Nephron progenitor cell (in vitro differentiated cells): ENCODE measurements at places on chromosomes 6 and 20.

- DNase-seq = no peak
These were observed 6.5 kb downstream of the EFHC1 start for GRCh38 chr6:52426667-52427066.

DNA sequence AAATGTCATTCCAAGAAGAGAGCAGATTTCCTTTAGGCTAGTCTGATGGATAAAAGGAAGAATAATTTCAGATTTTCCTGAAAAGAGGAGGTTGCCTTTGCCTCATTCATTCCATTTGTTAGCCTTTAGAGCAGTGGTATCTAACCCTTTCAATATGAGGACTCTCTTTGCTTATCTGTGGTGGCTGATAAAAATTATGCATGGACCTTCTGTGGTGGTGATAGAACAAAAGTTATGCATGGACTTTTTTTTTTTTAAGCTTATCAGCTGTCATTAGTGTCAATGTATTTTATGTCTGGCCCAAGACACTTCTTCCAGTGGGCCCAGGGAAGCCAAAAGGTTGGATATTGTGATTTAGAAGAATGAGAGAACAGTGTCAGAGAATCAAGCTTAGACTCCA, 1.7 kb downstream of the TRIM39 start:
- DNase-seq = no peak

DNA sequence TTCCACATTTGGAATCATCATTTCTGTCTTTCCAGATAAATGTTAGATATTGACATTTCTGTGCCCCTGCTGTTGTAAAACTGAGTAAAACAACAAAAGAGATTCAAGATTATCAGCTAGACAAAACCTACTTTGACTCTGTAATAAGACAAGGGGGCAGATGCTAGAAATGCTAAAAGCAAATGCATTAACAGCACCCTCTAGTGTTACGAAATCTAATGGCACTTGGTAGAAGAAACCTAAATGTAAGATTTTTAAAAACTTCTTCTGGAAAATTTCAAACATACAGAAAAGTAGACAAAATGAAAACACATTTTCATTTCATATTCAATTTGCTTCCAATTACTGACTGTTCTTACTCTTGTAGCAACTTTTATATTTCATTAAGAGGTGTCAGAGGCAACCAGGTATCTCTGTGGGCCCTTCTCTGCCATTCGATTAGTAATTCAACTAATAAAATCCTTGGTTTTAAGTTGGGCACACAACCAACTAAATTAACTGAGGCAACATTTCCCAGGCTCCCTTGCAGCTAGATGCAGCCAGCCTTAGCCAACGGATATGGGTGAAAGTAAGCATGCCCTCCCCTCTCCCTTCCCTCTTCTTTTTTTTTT, 45.0 kb downstream of the SLC23A2 start:
- no peak for DNase-seq

DNA sequence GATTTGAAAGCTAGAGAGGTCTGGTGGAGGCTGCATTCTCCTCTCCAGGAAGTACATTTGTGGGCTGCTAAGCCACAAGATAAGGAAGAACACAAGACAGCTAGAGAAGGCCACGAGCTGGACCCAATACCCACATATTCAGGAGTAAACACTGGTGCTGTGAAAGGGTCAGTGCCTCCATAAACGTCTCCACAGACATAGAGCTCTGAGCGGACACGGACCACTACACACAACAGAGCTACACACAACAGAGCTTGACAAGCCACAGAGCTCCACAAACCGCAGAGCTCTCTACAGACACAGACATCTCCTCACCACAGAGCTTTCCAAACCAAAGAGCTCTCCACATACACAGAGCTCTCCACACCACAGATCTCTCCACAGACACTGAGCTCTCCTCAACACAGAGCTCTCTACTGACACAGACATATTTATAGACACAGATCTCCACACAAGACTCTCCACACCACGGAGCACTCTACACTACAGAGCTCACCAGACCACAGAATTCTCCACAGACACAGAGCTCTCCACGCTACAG, 51.9 kb downstream of the ERMARD start:
- no peak for DNase-seq

GRCh38 chr6:24738741-24739140, 19.8 kb upstream of the C6orf62 start:
- no peak for DNase-seq

DNA sequence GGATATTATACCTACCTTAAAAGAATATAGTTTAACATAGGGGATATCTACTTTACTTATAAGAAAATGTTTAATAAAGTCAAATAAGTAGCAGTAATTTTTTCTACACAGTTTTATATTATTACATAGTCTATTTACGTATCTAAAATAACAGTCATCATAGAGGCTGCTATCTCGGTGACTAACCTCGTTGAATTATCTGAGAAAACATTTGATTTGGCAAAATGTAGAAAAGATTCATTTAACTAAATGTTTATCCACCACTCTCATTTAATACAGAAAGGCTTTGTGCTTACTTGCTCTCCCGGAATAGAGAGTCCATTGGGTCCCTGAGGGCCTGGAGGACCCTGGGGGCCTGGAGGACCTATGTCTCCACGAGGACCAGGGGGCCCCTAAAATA, 103.6 kb downstream of the COL12A1 start:
- DNase-seq = no peak

DNA sequence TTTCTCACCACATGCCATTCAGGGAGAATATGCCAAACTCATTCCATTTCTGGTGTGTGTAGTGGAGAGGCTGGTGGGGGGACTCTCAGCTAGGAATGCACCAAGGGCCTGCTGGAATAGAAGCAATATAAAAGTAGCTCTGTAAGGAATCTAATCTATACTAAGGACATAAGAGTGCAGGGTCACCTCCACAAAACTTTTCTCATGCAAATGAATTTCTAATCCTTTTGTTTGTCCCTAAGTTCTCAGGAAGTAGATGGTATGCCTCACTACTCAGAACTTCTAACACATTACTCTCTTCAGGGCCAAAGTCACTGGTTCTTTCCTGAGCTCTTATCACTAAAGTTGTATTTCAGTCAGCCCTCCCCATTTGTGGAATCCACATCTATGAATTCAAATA, 427.2 kb downstream of the C6orf118 start:
- DNase-seq = no peak

DNA sequence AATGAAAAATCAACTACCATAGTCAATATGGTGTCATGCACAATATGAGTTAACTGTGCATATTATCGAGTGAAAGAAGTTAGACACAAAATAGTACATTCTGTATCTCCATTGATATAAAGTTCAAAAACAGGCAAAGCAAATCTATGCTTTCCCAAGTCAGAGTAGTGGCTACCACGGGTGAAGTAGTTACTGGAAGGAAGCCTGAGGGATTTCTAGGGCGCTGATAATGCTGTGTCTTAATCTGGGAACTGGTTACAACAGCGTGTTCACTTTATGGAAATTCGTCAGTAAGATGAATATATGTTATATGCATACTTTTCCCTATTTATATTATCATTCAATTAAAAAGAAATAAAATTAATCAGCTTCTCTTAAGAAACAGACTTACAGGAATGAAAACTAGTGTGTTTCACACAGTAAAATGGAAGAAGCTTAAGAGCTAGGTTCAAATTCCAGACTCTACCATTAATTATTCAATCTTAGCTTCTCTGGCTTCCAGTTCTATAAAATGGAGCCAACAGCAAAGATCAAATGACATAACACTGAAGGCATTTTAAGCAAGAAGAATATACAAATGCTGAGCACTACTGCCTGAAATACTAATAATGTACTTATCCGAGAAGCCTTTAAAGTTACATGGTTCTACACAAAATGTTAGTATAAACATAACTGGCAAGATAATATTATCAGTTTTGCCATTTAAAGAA, 19.2 kb downstream of the BACH2 start:
- DNase-seq = no peak

DNA sequence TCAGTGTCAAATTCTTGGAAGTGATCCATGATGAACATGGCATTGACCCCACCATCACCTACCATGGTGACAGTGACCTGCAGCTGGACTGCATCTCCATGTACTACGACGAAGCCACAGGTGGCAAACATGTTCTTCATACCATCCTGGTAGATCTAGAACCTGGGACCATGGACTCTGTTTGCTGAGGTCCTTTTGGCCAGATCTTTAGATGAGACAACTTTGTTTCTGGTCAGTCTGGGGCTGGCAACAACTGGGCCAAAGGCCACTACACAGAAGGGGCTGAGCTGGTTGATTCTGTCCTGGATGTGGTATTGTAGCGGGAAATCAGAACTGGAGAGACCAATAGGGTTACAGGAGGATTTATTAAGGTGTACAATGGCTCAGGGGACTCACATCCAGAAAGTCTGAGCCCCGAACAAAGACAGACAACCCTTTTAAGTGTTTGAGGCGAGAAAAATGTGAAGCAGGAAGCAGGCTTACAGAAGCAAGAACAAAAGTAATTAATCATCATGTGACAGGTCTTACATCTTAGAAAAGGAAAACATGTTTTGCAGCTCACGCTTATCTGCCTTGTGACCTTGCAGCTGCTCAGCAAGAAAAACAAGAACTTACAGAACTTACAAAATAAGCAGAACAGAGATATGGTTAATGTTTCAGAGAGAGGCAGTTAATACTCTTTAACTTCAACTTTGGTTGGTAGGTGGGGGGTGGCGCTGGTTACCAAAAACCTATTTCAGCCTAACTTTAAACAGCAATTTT, 58.8 kb upstream of the MOCS1 start:
- no peak for DNase-seq

DNA sequence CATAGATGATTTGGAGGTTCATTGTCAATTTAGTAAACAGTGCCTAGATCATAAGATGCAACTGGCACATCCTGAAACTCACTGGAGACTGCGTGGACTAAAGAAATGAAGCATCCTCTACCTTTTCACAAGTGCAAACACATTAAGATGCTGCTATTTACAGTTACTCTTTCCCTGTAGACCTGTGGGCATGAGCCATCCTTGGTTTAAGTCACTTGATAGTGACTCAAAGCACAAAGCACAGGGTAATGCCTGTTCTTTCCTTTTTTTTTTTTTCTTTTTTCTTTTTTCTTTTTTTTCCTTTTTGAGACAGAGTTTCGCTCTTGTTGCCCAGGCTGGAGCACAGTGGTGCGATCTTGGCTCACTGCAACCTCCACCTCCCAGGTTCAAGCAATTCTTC, 10.0 kb upstream of the HLA-DQA1 start:
- DNase-seq = no peak

- no peak for DNase-seq
These were observed 215.2 kb downstream of the TMEM242 start for GRCh38 chr6:157107915-157108651.

DNA sequence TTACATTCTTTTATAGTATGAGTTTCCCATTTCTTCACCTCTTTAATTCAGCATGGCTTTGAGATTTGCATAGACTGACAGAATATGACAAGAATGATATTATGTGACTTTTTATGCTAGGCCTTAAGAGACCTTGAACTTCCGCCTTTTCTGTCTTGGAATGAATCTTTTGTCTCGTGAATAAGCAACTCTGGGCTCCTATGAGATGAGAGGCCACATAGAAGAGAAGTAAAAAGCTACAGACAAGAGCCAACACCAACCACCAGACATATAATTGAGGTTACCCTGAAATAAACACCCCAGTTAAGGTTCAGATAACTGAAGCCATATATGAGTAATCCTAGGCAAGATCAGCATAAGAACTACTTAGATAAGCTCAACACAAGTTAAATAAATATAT, 600.8 kb downstream of the MEI4 start:
- no peak for DNase-seq

DNA sequence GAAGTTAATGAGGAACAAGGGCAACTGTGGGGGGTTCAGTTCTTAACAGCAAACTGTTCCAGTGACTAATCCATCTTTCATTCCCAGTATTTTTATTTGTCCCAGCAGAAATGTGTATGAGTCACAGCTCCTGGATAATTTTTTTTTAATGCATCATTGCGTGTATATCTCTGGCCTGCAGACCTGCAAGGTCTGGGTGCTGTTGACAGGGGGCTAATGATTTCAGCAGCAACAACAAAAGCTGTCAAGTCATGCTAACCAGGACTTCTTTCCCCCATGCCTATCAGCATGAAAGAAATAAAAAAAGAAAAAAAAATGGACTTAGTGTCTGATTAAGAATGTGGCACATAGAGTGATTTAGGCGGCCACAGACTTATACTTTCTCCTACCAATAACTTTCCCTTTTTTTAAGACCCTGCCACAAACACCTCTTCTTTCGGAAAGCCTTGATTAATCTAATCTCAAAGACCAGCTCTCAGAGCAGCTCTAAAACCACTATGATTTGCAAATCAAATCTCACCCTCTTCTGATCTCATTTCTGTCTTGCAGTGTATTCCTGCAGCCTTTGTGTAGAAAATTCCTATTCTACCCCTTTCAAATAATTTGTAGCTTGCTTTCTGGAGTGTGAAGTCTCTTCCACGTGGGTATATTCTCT, 14.2 kb upstream of the PREX1 start:
- no peak for DNase-seq

DNA sequence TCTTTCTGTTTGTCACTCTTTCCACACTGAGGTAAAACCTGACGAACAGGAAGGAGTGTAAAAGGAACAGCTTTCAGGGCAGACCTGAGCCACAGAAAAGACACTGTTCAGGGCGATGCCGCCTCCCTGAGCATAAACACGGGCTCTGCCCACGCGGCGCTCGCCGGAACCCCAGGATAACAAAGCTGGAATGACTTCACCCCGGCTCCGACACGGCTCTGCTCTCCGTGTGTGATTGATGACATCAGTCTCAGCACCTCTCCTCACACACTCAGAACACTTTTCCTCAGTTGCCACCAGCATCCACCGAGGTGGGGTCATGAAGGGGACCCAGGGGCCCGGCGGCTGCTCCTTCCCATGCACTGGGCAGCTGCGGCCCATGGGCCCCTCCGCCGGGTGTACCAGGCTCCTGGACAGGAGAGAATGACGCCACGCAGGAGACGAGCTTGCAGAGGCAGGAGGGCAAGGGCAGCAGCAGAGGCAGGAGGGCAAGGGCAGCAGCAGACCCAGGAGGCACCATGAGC, 43.6 kb downstream of the DLL1 start:
- no peak for DNase-seq

GRCh38 chr6:46749731-46750130, 3.0 kb downstream of the ANKRD66 start:
- no peak for DNase-seq

GRCh38 chr6:41527721-41528408, 18.3 kb upstream of the FOXP4 start:
- DNase-seq = peak; percentile 36

DNA sequence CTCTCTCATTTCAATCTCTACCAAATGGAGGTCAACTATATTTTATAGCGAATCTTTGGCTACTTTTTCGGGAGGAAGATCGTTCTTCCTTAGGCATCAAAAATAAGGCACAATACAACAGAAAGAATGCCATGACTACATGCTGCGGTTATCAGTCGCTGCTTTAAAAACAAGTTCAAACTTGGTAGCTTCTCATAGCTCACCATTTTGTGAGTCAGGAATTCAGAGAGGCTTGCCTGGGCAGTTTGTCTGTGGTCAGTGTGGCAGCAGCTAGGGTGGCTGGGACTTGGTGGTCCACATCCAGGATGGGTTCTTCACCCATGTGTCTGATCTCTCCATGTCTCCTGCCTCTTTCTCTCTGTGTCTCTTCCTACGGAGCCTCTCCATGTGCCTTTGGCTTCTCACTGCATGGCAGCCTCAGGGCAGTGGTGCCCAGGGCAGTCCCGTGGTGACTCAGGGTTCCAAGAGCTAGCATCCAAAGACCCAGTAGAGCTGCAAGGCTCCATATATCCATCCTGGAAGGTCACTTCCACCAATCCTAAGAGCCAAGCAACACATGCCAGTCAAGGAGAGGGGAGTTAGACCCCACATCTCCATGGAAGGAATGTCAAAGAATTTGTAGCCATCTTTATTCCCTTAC, 10.4 kb downstream of the SCML4 start:
- no peak for DNase-seq

- no peak for DNase-seq
These were observed 80.5 kb downstream of the SMLR1 start for GRCh38 chr6:130907687-130908086.
